Stimulated activated CD4-positive, alpha-beta T cell treated with anti-CD3 and anti-CD28 coated beads, TNF-alpha, amount 100 ng/mL, for 1 hour (primary cell): ENCODE measurements at places on chromosomes 7 and 10.

DNA sequence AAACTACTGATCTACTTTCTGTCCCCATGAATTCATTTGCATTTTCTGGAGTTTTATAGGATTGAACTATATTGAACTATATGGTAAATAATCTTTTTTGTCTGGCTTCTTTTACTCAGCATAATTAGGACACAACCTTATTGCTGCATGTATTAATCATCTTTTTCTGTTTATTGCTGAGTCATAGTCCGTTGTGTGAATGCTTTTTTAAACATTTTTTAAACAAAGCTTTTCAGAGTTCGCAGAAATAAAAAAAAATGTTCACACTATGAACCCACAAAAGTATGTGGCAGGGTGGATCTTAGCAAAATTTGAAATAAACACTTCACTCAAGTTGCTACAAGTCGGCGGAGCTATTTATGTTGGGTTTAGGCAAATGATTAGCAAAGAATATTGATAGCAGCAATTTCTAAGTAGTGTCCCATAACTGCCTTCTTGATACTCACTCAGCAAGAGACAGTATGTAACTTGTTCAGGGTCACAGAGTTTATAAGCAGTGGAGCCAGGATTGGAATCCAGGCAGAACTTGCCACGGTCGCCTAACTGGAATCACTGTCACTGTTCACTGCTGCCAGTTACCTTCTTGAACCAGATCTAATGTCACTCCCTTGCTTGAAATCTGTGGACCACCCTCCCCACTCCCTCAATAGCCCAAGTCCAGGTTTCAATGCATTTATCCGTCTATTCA, 5.6 kb downstream of the CH25H start:
- no peak for DNase-seq

DNA sequence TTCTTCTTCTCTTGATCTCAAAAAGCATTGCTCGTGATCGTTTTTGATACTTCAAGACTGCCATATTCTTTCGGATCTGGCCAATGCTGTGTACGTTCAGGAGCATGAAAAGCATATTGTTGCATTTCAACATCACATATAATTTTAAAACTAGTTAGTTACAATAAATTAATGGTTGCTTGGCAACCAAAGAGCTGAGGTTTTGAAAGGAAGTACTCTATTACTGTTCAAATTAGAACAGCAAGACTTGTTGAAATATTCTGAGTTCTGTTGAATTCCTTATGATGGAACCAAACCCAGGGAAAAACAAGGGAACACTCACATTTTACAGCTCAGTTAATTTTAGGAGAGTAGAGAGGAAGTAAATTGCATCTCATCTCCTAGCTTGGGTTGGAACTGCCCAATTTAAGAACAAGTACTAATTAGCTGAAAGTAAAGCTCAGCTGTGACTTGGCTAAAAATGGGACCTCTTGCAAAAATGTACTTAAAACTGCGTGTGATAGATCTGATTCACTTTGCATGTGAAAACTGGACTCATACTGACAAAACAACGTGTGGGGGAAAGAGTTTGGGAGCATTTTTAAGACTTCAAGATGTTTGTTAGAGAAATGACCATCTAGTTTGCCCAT, 21.2 kb downstream of the OR9A2 start:
- DNase-seq, result no peak

GRCh38 chr10:128314686-128315085, 188.5 kb upstream of the MKI67 start:
- no peak for DNase-seq

GRCh38 chr10:132392811-132393694, 3.9 kb upstream of the PWWP2B start:
- DNase-seq, result no peak

GRCh38 chr10:33638891-33639290, 304.4 kb upstream of the NRP1 start:
- no peak for DNase-seq

DNA sequence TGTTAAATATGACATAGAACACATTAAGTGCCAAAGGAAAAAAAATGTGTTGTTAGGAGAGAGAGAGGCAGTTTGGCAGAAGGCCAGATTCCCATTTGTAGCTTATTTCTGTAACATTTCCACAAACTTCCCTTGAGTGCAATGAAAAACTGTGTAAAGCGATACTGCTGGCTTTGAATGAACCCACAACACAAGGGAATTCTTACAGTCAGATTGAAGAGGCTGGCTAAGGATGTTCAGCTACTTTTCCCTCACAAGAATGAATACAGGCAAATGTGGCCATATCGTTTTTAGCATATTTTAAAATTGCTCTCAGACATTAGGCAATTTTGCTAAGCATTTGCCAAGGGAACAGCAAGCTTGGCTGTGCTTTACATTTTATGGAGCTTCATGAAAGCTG, 614.1 kb upstream of the FZD8 start:
- no peak for DNase-seq

DNA sequence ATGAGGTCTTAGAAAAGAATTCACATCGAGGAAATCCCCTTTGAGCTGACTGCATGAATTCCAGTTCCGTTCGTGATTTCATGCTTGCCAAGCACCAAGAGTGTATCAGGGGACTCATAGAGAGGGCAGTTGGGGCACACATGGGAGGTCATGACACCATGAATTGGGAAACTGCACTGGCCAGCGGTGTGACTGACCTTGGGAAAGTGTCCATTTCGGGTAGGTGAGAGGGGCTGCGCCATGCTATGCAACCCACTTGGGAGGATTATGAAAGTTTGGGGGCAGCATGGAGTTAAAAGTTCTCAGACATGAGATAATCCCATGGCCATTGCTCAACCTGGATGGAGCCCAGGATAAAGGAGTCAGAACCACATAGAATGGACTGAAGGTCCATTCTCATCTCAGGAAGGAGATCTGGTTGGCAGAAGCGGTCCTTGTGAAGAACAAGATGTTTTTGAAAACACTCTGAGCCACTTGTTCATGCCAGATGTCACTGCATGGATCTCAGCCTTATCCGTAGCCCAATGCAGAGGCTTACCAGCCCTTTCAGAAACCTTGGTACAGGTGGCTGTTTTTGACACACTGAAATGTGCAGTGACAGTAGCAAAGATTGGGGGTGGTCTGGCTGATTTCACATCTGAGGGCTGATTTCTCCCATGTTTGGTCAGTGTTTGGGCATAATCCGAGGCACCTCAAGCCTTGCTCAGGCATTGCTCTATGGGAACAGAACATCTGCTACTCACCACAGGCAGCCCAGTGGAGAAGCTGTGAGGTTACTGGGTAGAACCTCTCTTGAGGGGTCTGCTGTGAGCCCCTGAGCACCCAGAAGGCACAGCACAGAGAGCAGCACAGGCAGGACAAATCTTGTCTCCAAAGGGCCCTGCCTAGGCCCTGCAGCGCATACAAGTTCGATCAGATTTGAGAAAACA, 252.3 kb downstream of the CXCL12 start:
- DNase-seq, result no peak

- no peak for DNase-seq
Measured at GRCh38 chr10:132105302-132105995, 39.7 kb downstream of the JAKMIP3 start.

GRCh38 chr7:40000734-40001315, 50.8 kb downstream of the CDK13 start:
- no peak for DNase-seq

DNA sequence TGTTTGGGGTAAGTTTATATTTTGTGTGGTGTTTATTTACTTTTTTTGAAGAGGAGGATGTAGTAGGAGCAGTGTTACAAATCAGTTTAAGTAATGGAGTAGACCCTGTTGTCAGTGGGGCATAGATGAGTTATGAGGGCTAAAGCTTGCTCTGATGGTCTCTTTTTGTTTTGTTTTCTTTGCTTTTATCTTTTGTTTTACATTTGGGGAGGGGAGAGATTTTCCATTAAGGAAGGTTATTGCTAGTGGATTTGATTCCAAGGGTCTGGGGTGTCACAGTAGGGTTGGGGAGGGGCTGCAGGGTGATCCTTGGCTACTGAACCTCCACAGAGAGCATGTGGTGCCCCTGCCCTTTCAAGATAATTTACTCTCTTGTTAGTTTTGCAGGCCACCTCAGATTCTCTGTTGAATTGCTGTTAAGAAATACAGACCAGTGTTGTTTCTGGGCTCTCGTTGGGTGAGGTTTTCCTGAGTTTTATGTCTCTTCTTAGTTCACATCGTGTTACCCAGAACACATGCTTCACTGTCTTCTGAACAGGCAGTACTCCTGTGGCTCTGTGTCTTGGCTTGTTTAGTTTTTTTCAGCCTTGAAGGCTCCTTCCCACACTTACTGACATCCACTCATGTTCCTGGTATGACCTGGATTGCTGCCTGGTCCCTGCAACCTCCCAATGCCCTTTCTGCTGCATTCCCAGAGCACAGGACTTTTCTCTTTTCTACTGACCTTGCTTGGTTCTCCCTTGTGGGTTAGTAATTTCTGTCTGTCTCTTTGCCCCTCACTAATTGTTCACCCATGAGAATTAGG, 4.2 kb downstream of the KIFBP start:
- DNase-seq, result no peak

DNA sequence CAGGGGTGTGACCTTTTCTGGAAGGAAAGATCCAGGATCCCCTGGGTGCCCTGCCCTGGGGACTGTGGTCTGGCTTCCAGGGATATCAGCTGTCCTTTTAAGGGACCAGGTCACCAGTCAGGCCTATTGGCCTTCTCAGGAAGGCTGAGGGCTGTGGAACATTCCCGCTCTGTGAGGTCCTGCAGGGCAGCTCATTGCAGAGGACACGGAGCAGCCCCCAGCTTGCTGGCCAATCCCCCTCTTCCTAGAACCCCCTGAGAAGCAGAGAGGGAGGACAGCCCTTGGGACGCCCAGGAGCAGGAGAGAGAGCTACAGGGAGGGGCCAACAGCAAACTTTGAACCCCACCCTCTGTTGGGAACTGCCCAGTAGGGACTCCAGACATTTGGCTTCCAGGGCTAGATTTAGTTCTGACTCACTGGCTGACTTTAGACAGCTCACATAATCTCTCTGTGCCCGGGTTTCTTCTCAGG, 67.9 kb upstream of the COL13A1 start:
- DNase-seq, result no peak

DNA sequence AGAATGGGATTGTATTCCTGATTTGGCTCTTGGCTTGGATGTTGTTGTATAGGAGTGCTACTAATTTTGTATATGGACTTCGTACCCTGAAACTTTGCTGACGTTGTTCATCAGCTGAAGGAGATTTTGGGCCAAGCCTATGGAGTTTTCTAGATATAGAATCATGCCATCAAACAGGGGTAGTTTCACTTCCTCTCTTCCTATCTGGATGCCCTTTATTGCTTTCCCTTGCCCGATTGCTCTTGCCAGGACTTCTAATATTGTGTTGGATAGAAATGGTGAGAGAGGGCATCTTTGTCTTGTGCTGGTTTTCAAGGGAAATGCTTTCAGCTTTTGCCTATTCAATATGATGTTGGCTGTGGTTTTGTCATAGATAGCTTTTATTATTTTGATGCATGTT, 92.3 kb downstream of the CCDC7 start:
- DNase-seq, result no peak

DNA sequence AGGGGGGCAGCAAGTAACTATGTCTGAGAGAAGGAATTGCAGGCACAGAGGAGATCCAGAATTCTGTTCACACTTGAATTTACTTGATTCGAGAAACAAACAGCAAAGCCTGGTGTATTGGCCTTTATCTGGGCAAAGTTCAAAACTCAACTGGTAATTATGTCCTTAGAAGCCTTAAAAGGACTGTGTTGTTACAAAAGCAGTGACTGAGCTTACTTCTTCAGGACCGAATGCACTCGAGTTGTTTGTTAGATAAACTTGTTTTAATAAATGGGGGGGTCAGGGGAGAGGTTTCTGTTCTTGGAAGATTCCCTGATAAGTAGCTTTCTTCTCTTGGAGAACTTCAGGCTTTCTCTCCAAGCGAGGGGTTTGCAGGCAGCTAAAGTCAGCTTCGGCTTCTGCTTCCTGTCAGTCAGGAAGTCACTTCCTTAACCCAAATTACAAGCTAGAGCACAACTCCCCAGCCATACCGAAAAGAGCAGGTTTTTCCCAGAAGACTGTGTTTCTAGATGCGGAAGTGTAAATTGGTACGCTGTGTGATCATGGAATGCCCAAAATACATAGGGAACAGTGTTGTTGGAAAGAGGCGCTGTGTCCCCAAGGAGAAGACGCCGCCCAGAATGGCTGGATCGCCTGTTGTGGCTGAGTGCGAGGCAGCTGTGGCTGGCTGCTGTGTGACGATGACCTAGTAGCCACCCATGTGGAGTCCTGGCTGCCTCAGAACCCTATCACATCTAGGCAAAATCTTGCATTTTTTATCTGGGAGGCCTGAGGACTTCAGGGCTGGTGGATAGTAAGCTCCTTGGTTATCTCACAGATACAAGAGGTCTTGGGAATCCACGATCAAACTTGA, 110.4 kb downstream of the TCF7L2 start:
- no peak for DNase-seq

DNA sequence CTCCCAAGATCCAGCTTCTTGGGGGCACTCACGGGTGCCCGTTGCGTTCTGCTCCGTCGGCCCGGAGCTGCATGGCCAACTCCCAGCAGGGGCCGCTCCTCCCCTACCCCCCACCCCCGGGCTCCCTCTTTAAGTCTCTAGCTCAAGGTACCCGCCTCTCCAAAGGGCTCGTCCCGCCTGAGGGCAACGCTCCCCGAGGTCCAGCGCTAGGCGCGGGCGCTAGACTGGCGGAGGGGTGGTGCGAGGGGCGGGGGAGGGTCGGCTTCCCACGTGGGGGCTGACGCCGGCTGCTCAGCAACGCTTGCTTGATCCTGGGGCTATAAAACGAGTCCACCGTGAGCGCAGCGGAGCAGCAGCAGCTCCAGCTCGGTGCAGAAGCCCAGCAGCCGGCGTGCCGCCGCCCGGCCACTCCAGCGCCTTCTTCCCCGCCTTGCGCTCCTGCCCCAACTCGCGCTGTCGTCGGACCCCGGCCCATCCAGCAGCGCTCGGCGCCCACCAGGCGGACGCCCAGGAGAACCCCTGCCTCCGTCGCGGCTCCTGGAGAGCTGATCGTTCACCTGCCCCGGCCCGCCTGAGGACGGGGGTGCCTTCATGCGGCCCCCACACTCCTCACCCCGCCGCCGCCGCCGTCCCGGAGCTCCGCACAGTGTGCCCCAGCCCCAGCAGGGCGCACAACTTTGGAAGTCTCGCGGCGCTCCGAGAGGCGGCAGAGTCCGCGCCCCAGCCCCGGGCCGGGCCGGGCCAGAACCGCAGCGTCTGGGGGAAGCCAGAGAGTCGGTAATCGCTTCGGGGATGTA, at the start of gene ADRA2A:
TSS of gene ADRA2A (plus strand) at position 348 of the 797 bp plus-strand sequence. CDS start 968 bp downstream, outside the sequence.
- DNase-seq, result no peak

- no peak for DNase-seq
Measured at GRCh38 chr7:82347808-82348207, 95.8 kb downstream of the CACNA2D1 start.

GRCh38 chr10:102407425-102408130, 11.0 kb downstream of the PSD start:
- no peak for DNase-seq

DNA sequence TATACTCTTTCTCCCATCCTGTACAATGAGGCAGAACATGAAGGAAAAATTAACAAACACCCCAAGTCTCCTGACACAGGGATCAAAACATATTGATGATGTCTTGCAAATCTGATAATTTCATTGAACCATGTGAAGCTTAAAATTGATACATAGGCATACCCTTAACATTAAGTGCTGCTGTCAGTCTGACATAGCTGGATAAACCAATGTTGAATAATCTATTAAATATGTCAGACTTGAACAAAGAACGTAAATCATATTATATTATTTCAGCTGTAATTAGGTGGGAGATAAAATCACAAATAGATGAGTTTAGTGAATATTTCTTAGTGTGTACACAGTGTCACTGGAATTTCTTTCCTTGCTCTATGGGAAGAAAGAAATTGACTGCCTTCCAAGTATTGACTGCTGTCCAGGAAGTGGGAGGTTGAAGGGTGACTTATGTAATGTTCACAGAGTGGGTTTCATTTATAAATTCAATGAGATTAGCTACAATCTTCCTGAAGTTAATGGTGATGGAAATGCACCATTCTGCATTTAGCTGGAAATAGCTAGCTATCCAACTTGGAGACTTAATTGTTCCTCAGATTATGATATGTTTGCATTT, 170.8 kb downstream of the AUTS2 start:
- no peak for DNase-seq
